ENCODE measurements at places on chromosomes 7 and 10. TPM values are rescaled to one million over a fixed set of nuclear protein-coding genes. Genes with fewer than 3 reads are reported as not detected.

PAX2 gene
- 0.43 TPM for total RNA-seq

DRGX gene
- not detected for total RNA-seq

ASB15 gene
- total RNA-seq: not detected

SLC18A3 gene
- not detected for total RNA-seq

LRRTM3 gene
- not detected for total RNA-seq

LIPJ gene
- total RNA-seq: not detected

ZWINT gene
- 84.9 TPM for total RNA-seq

LYZL1 gene
- total RNA-seq: not detected

UTF1 gene
- not detected for total RNA-seq

ATRNL1 gene
- total RNA-seq: 0.21 TPM

KIAA1217 gene
- total RNA-seq: 2.5 TPM

IKZF5 gene
- 5.3 TPM for total RNA-seq

CLDN4 gene
- 6.1 TPM for total RNA-seq

TMEM236 gene
- total RNA-seq: 0.08 TPM

ZNF282 gene
- total RNA-seq: 27.2 TPM

MYL7 gene
- total RNA-seq: not detected

ADAMTS14 gene
- 0.16 TPM for total RNA-seq

HOXA5 gene
- 5.8 TPM for total RNA-seq

LRRC17 gene
- total RNA-seq: 0.15 TPM

Data from A549 treated with Mapracorat at 1 μM for 4 hours (cell line).